ENCODE measurements at places on chromosomes 5 and 9.

DNA sequence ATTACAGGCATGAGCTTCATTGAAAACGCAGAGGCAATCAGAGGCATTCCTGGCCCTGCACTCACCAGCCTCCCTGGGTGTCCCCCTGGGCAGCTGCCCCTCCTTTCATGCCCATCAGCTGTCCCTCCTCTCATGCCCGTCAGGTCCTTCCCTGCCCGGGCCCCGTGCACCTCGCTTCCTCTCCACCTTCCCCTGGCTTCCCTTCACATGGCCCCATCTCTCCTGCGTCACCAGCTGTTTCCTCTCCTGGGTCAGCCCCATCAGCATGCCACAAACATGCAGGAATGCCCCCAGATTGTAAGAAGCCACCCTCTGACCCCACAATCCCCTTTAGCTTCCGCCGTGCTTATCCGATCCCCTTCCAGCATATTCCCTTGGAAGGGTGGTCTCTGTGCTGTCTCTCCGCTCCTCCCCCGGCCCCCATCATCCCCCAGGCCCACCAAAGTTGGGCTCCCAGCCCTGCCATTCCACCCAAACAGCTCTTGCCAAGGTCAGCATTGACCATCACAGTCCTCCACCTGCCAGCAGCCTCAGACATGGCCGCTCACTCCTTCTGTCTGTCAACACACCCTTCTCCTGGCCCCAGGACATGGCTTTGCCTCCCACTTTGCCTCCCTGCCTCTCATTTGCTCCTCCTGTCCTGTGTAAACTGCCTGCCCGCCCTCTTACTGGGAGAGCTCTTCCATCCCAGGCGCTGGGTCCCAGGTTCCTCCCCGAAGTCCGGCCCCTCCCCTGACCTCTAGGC is 98.6 kb upstream of the IER5L start:
- ATAC-seq: no peak

DNA sequence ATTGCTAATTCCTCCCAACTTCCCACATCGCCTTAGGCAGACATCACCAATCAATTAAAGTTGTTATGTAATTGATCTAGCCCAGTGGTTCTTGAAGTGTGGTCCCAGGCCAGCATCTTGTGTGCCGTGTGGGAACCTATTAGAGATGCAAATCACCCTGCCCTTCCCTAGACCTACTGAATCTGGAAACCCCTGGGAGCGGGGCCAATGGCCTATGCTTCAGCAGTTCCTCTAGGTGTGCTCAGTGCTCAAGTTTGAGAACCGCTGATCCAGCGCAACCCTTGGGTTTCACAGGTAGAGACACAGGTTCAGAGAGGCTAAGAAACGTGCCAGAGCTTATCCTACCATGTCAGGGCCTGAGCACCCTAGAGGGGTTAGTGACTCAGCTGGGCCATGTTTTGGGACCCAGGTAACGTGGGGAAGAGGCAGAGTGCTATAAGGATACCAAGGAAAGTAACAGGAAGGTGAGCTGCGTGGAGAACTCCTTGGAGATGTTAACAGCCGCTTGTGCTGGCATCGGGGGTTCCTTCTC is 4.4 kb downstream of the SLC34A1 start:
- no peak for ATAC-seq

DNA sequence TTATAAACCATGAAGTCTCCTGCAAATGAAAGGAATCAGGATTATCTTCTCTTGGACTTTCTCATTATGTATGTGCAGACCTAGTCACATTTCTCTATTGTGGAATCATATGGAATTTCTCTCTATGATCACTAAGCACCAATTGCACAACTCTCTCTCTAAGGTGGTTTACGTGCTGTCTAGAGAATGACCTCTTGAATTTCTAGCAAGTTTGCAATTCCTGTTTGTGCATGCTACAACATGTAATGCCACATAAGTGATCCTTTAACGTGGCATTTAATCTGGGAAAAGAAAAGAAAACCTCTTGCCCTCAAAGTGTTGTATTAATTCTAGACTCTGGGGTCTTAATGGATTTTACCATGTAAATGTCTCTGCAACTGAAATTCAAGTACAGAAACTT is 5.0 kb upstream of the PPP2R2B start:
- no peak for ATAC-seq

DNA sequence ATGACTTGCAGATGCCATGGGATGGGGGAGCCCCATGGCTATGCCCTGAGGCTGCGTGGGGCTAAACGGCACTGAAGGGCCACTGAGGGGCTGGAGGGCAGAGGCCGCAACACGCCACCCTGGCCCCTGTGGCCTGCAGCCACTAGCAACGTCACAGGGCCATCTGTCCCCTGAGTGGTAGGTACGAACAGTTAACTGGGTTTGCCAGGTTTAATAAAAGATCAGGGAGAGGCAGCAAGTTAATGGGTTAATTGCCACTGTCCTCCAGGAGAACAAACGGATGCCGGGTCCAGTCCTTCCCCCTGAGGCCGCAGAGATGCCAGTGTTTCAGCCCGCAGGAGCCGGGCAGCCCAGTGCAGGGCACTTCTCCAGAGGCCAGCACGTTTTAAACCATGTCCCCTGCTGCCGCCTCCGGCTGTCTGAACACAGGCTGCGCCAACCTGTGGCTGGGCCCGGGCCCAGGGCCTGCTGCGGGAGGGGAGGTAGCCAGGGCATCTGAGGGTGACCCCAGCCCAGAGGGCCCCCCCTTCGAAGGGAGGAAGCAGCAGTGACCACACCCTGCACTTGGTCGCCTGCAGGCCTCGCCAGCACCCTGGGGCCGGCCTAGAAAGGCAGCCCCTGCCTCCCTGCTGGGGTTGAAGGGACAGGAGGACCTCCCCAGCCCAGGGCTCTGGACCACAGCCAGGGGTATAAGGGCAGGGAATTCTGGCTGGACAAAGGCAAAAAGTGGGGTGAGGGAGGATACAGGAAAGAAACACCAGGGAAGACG is 227.3 kb downstream of the FANCC start:
- no peak for ATAC-seq

GRCh38 chr5:171927345-171927941 is 79.0 kb downstream of the FBXW11 start:
- no peak for ATAC-seq

GRCh38 chr5:72465601-72466563 is 41.3 kb downstream of the ZNF366 start:
- peak; percentile 91 for ATAC-seq

DNA sequence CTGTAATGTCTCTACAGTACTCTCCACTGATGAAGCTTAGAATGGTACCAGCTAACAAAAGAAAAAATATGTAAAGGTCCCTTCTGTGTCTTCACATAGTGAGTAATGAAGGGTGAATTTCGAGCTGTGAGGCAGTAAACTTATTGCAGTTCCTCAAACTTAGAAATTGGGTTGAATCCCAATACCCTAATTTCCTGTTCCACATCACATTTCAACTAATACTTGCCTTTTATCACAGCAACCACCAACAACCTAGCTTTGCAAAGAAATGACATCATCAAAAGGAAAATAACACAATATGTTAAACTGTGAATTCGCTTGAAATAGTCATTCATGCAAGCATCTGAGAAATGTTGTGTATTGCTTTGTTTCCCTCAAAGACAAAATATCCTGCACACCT is 9.4 kb upstream of the TNFAIP8 start:
- ATAC-seq: no peak

GRCh38 chr5:171845857-171846256 is 60.2 kb downstream of the SMIM23 start:
- ATAC-seq: no peak

DNA sequence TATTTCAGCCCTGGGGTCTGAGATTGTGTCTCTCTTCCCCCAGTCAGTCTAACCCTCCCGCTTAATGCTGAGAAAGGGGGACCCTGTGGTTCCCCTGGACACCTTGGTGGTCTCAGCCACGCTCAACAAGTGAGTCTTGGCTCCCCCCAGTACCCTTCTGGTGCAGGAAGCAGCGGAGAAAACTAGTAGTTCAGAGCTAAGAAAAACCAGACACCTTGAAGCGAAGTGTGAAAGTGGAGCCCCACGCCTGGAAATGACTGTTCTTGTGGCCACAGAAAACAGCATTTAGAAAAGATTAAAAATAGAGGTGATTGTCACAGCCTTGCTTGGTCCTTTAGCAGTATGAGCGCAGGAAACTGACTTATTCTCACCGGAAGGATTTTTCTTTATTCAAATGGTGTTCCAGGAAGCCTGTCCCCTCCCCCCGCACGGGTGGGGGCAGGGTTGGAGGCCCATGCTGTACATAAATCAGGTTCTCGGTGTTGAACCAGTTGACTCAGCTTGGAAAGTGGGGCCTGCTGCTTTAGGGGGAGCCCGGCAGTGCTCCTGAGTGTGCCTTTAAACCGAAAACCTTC is 8.1 kb downstream of the ARPC5L start:
- ATAC-seq: peak; percentile 72

- ATAC-seq: no peak
These were observed 2.7 kb downstream of the LARP1 start for GRCh38 chr5:154757814-154758406.

DNA sequence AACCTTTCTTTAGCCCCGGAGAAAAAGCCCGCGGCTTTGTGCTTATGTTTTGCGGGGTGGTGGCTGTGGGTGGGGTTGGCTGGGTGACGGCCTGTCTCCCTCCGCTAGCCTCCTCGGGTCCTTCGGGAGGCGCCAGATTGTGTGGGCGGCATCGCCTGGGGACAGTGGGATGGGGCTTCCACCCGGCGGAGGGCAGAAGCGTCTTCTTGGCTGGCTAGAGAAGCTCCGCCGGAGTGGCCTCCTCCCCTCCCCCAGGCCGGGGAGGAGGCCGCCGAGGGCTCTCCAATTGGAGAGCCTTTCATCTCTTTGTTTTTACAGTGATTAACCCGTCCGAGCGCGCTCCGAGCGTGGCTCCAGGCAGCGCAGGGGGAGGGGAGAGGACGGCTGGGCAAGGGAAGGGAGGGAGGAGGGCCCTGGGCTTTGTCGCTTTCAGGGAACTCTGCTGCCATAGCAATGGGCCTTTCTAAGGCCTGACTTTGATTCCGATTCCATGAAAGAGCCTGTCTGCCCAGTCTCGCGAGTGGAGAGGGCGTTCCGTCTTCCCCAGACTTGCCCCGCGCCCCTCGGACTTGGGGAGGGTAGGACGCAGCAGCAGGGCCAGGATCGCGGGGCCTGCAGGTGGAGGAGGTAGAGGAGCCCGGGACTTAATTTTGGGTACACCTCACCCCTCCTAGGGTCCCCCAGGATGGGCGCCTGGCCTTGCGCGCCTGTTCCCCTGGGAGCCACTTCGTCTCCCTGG is 36.7 kb upstream of the TIFAB start:
- no peak for ATAC-seq

DNA sequence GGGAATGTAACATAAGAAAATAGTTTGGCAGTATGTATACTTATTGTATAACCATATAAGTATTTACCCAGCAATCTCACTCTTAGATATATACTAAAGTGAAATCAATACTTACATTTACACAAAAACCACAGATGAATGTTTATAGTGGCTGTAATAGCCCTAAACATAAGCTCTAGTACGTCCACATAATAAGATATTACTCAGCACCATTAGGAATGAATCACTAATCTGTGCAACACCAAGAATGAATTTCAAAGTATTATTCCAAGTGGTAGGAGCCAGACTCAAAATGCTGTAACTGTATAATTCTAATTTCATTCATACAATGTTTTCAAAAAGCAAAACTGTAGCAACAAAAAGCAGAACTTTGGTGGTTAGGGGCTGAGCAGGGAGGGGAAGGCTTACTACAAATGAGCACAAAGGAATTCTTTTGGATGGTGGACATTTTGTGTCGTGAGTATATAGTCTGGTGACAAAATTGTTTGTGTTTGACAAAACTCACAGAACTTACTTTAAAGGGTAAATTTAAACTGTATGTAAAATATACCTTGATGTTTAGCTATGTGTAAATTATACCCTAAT is 11.9 kb upstream of the C5orf46 start:
- no peak for ATAC-seq

All from stimulated activated memory B cell treated with anti-CD40 and anti-IgM and Interleukin-4, amounts not matched to agents 10 μg/mL and 1 μg/mL and 100 μg/mL, for 72 hours (primary cell).